ENCODE measurements at places on chromosomes 16 and 17.

- DNase-seq, result no peak
Observed at GRCh38 chr17:81400996-81401722, 5.9 kb downstream of the BAHCC1 start.

GRCh38 chr16:60741810-60742209, 1294.4 kb downstream of the CDH8 start:
- no peak for DNase-seq

DNA sequence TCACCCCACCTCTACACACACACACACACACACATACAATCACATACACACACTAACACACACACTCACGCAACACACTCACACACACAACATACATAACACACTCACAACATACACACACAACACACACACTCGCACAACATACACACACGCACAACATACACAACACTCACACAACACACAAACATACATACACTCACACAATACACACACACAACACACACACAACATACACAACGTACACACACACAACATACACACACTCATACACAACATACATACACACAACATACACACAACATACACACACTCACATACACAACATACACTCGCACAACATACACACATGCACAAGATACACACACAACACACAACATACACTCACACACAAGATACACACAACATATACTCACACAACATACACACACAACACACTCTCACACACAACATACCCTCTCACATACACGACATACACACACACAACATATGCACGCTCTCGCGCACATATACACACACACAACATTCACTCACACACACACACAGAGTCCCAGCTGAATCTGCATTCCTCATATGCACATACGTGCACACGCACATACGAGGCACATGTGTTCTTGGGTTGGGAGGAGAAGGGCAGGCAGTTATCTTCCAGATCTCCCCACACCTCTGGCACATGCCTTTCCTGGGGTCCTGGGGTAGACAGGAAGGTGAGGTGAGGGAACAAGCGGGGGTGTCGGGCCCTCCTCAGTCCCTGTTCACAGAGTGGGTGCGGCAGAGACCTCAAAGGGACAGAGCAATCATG, 1.1 kb downstream of the ASGR2 start:
- no peak for DNase-seq

DNA sequence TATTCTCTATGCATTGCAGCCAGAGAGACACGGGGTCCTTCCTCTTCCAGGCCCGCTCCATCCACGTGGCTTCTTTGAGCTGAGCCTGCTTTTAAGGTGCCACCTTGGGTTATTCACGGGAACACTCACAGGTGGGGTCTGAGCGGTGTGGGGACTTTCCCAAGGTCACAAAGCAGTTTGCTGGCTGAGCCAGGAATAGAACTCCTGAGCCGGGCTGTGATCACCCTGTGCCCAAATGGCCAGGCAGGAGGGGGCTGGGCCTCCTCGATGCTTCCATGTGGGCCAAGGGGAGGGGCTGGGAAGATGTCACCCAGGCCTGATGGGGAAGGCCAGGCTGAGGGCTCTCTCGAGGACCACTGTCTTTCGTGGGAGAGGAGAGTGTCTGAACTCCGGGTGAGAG, 13.0 kb upstream of the GSE1 start:
- no peak for DNase-seq

GRCh38 chr17:63774969-63775265, 947 bp downstream of the DDX42 start:
- DNase-seq, result no peak

- no peak for DNase-seq
Observed at GRCh38 chr16:75733305-75734211, 7.3 kb upstream of the CPHXL start.

GRCh38 chr17:51147650-51148049, 5.7 kb upstream of the NME1 start:
- no peak for DNase-seq

GRCh38 chr16:89106533-89107202, 13.0 kb downstream of the ACSF3 start:
- DNase-seq, result no peak

DNA sequence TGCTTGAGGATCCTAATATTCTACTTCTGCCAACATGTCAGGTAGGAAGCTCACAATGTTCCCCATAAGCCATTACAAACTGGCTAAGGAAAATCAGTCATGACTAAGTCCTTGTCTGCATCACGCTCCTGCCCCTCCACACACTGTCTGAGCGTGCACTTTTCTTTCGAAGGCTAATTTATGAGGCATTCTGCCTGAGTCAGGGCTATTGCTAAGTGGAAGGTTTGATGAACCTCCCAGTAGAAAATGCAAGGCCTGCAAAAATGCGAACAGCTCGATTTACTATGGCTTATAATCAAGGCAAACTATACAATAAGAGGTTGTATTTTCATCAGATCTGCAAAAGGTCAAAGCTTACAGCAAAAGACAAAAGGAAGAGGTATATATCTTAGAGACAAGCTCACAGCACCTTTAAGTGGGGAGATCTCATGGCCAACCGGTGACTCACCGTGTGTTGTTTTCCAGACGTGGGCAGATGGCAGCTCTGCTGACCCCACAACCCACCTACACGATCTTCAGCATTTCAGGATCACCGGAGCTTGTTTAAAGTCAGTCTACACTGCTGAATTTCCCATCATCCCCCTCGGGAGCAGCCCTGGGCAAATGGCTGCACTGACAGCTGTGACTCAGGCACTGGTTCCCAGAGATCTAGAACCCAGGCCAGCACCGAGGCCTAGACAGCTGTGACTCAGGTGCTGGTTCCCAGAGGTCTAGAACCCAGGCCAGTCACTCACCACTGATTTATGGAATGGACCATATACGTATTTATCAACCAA, 26.1 kb downstream of the MEAK7 start:
- no peak for DNase-seq

DNA sequence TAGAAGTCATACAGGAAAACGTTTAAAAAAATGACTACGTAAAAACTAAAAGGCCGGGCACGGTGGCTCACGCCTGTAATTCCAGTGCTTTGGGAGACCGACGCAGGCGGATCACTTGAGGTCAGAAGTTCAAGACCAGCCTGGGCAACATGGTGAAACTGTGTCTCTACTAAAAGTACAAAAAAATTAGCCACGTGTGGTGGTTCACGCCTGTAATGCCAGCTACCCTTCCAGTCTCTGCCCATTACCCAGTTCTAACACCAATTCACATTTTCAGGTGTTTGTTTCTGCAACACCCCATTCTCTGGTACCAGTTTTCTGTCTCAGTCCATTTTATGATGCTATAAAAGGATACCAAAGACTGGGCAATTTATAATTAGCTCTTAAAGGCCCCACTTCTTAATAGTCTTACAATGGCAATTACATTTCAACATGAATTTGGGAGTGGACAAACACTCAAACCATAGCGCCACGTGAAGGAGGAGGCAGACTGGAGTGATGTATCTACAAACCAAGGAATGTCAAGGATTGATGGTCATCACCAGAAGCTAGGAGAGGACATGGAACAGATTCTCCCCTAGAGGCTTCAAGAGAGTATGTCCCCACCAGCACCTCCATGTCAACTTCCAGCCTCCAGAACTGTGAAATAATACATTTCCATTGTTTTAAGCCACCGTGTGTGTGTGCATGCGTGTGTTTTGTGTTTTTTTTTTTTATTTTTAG, 791 bp upstream of the C17orf75 start:
- no peak for DNase-seq

GRCh38 chr16:8900343-8900742, 18.2 kb downstream of the LITAFD start:
- no peak for DNase-seq

DNA sequence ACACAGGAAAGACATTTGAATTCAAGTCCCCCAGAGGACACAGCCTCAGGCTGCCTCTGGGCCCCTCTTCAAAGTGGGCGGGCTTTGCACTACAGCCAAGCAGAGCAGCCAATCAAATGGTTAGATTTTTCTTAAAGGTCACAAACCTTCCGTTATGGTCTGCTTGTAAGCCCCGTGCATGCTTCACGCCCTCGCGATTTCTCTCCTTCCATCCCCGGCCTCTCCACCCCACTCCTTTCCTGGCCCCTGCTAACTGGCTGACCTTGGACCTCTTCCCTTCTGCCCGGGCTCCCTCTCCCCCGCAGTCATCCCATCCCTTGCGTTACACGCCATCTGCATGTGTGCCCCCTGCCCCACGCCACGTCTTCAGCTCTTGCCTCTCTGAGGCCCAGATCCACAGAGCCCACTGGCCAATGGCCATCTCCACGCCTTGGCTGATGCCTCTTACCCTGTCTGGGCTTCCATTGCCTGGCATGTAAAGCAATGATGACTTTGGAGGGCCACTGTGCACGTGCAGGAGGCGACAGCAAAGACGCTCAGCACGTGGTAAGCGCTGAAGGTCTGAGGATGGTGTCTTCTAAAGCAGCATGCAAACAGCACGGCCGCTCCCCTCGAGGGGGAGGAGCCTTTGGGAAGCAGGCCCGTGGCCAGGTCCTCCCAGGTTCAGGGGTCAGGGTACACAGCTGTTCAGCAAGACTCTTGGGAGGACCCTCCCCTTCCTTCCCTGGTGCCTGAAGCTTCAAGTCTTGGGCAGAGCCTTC, 86.8 kb downstream of the ZDHHC7 start:
- no peak for DNase-seq

- DNase-seq, result no peak
Observed at GRCh38 chr16:58013201-58013956, 12.2 kb downstream of the USB1 start.

- DNase-seq, result no peak
Observed at GRCh38 chr17:1996800-1997288, 28.3 kb downstream of the RTN4RL1 start.

- no peak for DNase-seq
Observed at GRCh38 chr17:35189291-35189690, 4.9 kb downstream of the SLC35G3 start.

DNA sequence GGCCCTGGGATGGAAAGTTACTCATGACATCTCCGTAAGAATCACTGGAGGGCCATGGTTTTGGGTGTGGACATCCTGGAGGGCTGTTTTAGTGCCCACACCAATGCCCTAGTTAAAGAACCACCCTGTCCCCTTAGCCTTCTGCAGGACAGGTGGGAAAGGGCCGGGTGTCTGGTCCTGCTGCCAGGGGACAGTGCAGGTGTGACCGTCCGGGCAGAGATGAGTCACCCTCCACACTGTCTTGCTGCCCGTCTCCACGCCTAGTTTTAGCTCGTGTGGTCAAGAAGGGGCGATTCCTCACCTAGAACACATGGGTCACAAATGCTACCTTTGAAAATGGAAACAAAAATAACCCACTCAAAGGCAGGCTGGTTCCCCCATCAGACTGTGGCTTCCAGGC, 17.0 kb downstream of the CEP295NL start:
- DNase-seq, result no peak

GRCh38 chr16:75011634-75012307, 12.9 kb downstream of the ZNRF1 start:
- no peak for DNase-seq

All from cortex of kidney (tissue), 1 donor.